ENCODE measurements at places on chromosomes 2 and 18.

DNA sequence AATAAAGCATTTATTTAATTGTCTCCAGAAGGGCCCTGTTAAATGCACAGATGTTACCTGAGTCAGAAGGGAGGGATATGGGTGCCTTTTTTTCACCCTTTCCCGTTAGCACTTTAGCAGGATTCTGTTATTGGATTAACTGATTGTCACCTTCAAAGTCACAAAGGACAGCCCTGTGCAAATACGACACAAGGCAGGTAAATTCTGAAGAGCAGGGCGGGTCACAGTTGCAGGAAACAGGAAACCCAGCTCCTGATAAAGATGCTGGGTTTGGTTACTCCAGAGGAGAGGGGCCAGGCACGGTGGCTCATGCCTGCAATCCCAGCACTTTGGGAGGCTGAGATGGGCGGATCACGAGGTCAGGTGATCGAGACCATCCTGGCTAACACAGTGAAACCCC, 11.4 kb upstream of the PKDCC start:
- no peak for DNase-seq

GRCh38 chr2:108171657-108172056, 68.1 kb upstream of the SULT1C3 start:
- no peak for DNase-seq

DNA sequence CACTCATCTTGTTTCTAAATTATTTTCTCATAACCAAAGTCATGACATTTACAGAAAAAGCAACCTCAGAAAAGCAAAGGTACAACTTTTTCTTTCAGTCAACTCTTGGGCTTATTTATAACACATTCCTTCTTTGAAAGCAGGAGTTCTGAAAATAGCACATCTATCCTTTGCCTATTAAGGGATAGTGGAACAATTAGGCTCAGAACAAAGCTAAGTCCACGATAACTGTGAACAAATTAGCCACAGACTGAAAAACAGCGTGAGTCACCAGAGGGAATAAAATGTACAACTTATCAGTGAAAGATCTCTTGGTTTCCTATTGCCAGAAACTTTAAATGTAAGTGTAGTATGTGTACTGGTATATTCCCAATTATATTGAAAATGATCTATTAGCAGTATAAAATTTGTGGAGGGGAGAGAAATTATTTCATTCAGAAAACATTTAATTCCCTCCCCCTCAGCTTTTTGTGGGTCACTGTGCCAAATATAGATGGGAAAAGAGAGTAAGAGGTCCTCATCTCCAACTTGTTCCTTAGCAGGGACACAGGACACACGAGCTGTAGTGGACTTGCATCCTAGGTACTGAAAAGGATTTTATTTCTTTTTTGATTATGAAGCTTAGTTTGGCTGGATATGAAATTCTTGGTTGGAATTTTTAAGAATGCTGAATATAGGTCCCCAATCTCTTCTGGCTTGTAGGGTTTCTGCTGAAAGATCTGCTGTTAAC, 15.4 kb upstream of the MATN3 start:
- DNase-seq = no peak

DNA sequence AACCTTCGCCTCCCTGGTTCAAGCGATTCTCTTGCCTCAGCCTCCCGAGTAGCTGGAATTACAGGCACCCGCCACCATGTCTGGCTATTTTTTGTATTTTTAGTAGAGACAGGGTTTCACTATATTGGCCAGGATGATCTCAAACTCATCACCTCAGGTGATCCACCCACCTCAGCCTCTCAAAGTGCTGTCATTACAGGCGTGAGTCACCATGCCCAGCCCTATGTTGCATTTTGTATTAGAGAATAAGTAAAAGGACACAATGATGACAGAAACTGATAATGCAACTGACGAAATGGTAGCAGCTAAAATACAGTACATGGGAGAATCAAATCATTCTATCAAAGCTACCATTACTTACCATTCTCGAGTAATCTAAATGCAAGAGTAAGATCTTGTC, 276.7 kb downstream of the DSEL start:
- no peak for DNase-seq

- no peak for DNase-seq
Observed at GRCh38 chr2:217859926-217860325, 142.9 kb downstream of the TNS1 start.

DNA sequence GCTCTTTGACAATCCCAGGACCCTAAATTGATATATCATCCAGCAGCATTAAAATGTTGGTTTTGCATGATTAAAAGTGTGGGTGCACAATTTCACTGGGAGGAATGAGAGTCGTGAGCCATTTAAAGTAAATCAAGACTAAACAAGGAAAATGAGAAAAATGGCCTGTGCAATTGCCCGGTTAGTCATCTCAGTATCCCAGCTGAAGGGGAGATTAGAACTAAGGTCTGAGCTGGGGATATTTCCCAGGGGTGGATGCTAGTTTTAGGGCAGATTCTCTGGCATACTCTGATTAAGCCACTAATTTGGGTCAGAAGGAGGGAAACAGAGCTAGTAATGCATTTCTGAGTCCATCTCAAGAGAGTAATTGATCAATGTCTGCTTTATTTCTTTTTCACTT, 177.2 kb downstream of the EN1 start:
- no peak for DNase-seq

GRCh38 chr2:11278219-11278618, 66.2 kb downstream of the ROCK2 start:
- DNase-seq = no peak

GRCh38 chr2:197145471-197146056, 165.0 kb downstream of the ANKRD44 start:
- no peak for DNase-seq

DNA sequence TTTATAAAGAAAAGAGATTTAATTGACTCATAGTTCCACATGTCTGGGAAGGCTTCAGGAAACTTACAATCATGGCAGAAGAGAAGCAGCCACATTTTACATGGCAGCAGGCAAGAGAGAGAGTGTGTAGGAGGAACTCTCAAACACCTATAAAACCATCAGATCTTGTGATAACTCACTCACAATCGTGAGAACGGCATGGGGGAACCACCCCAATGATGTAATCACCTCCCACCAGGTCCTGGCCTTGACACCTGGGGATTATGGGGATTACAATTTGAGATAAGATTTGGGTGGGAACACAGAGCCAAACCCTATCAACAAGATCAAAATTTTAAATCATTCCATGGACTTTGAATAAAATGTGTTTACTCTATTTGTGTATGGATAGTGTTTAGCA, 575.6 kb downstream of the ADCYAP1 start:
- DNase-seq = no peak

GRCh38 chr2:45497355-45497754, 113.7 kb downstream of the SRBD1 start:
- DNase-seq = no peak

DNA sequence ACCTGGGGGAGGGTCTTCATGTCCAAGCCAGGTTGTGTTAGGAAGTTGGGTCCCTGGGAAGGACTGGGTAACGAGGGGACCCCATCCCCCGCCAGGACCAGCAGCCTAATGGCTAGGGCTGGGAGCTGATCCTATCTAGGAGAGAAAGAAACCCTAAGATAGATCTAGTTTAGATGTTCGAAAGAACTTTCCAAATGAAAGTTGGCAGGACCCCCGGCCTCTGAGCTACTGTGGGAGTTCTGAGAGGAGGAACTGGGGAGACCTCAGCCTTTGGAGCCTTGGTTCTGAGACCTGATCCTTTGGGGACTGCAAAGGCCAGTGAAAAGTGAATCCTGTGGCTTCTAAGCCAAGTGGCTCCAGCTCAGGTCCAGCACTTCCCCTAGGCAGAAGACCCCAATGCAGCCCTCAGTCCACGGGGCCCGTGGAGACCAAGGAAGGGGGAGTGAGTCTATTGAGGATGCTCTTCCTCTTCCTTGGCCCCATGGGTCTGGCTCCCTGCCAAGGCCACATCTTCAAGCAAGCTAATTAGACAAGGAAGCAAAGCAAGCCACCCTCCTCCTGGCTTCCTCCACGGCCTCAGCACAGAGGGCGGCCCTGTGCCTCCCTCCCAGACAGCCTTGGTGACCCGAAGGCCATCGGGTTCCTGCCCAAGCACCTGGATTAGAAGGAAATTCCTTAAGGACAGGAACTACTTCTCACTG, 23.5 kb downstream of the CCT7 start:
- no peak for DNase-seq

GRCh38 chr2:217992061-217992460, 10.7 kb downstream of the TNS1 start:
- no peak for DNase-seq

DNA sequence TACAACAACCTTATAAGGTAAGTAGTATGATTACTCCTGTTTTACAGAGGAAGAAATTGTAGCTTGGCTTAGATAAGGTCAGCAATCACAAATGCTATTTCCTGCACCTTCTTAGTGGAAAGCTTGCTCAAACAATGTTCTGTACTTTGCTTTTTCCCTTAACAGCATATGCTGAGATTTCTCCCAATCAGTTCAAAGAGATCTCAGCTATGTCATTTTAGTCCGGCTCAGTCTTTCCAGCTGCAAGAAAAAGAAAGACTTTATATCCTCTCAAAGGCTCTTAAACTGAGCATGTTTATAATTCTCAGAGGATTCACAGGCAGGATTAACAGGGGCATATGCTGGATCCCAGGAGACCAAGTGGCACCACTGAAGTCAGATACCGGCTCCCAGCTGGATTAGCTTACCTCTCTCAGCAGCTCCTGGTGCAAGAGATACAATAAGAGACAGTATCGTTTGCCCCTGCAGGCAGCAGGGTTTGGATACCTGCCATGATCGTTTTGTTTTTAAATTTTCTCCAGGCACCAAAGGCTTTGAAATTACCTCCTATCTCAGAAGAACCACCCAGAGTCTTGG, 29.5 kb downstream of the KIAA2012 start:
- DNase-seq = no peak

DNA sequence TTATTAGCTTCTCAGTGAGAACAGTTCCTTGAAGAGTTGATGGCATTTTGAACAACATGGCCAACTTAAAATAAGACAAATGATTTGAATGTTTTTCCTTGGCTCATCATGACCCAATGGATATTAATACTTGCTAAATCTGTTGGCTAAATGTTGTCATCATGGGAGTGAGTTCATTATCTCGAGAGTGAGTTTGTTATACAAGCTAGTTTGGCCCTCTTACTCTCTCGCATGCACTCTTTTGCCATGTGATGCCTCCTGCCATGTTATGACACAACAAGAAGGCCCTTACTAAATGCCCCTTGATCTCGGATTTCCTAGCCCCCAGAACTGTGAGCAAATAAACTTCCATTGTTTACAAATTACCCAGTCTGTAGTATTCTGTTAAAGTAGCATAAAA, 22.9 kb upstream of the SANBR start:
- DNase-seq = no peak

GRCh38 chr2:128261245-128262128, 57.2 kb downstream of the HS6ST1 start:
- DNase-seq = no peak

DNA sequence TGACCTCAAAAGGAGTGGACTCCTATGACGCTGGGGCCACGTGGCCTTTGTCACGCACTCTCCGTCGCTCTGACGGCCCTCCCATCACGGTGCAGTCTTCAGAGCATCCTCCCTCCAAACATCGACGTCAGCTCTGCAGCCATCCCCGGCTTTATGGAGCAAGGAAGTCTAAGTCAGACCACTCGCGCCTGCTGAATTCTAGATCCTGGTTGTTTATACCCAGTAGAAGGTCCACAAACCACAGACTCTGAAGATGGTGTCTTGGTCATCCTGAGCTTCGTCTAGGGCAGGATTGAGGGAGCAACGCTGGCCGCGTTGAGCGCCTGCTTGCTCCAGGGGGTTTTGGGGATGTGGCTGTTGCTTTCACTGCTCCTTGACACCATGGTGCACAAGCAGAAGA, 228.0 kb upstream of the SALL3 start:
- DNase-seq = no peak

GRCh38 chr2:70574109-70574508, 20.5 kb upstream of the TGFA start:
- no peak for DNase-seq

GRCh38 chr2:1011006-1011405, 60.4 kb downstream of the SNTG2 start:
- no peak for DNase-seq

GRCh38 chr2:41657226-41657625, 390.6 kb upstream of the PKDCC start:
- DNase-seq = no peak

- no peak for DNase-seq
Observed at GRCh38 chr2:172986040-172986439, 89.6 kb upstream of the MAP3K20 start.

DNA sequence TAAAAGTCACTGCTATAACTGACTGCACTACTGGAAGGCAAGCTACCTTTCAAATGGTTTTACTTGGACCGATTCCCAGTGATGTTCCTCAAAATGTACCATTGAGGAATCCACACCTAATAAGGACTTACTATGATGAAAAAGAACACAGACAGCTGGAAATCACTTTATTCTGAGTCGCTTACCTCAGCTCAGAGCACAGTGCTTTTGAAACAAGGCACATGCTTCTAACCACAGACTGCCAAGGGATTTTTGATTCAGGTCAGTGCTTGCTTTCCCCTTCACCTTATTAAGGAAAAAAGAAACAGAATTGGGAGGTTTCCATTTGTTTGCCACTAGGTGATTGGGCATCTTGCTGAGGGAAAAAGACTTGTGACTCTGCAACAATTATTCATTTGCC, 707.5 kb upstream of the FSHR start:
- DNase-seq = no peak

DNA sequence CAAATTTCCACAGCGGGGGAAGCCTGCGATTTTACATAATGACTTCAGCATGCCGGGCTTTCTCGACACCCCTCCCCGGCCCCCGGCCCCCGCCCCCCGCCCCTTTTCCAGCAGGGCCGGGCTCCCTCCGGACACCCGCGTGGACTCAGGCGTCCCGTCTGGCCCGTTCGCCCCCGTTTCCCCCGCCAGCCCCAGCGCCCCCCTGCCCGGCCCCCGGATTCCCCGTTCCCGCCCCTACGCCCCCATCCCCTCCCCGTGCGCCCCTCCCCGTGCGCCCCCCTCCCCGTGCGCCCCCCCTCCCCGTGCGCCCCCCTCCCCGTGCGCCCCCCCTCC, 456 bp upstream of the NFATC1 start:
- DNase-seq = no peak

- DNase-seq = no peak
Observed at GRCh38 chr18:67705748-67706147, 189.2 kb upstream of the DSEL start.

DNA sequence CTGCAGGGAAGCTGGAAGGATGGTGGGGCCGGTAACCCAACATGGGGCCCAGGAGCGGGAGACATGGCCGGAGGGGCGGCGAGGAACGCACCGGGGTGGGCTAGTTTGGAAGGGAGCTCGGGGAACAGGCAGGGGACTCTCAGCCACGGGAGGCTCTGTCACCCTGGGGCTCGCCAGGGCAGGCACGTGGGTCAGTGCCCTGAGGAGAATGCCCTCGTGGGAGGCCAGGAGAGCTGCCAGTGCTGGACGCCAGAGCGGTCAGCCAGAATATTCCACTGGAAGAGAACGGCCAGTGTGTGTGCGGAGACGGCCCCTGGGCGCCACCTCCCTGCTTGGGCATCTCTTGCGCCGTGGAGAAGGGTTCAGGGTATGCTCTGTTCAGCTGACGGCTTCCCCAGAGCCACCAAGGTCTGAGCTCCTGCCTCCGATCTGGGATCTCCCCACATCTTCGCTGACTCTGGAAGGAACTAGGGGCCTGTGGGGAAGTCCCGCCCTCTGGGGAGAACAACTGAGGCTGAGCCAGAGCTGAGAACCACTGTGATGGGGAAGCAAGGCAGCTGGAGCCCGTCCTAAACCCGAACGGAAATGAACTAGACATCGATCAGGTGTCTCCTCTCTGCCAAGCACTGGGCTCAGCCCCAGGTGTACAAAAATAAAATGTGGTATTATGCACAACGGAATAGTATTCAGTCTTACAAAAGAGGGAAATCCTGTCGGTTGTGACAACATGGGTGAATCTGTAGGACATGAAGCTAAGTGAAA, 49.3 kb downstream of the TNP1 start:
- DNase-seq = no peak

- no peak for DNase-seq
Observed at GRCh38 chr2:236124182-236124893, 43.8 kb downstream of the GBX2 start.

Data from stimulated activated CD8-positive, alpha-beta memory T cell treated with anti-CD3 and anti-CD28 coated beads, Interleukin-15, amount 100 ng/mL, for 1 hour (primary cell).